ENCODE measurements at places on chromosomes 4 and X.

GRCh38 chrX:38986586-38986985 lies 185.3 kb downstream of the MID1IP1 start:
- DNase-seq: no peak

- DNase-seq: no peak
These were observed 30.0 kb upstream of the TADA2B start for GRCh38 chr4:7013175-7013574.

GRCh38 chr4:26807330-26807729 lies 53.3 kb upstream of the STIM2 start:
- DNase-seq: no peak

DNA sequence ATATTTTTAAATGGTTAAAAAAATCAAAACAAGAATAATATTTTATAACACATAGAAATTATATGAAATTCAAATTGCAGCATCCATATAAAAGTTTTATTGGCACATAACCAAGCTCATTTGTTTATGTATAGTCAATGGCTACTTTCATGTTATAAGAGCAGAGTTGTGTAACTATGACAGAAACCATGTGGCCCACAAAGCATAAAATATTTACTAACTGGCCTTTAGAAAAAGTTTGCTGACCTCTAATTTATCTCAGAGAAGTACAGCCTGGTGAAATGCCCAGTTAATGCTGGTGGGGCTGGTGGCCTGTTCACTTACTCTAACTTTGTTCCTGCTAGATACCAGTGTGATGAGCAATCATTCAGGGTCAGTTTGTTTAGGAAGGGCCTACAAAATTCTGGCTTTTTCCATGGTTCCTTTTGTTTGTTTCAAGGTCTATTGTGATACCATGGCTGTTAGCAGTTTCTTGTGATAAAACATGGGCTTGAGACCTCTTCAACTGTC lies 104.6 kb downstream of the PPP1R2C start:
- DNase-seq: no peak

GRCh38 chr4:166941629-166942028 lies 292.7 kb downstream of the SPOCK3 start:
- no peak for DNase-seq

DNA sequence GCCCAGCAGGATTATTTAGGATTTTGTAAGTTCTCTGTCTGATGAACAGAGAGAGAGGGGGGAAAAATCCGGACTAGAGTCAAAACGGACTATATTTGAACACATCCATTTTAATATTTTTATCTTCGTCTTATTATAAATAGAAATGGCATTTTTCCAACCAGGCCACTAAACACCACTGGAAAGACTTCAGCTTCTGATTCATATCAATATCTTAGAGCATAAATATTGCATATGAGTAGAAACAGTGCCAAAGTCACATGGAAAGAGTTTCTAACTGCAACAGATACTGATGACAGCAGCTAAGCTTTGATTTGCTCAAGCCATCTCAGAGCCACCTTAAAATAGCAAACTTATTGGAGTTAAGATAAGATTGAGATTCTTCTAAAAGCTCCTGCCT lies 456 bp downstream of the PPARGC1A start:
- no peak for DNase-seq

DNA sequence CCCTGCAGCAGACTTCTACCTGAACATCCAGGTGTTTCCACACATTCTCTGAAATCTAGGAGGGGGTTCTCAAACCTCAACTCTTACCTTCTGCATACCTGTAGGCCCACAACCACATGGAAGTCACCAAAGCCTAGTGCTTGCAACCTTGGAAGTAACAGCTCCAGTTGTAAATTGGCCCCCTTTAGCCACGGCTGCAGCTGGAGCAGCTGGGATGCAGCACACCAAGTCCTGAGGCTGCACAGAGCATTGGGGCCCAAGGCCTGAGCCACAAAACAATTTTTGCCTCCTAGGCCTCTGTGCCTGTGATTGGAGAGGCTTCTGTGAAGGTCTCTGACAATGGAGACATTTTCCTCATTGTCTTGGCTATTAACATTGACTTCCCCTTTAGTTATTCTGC lies 772.4 kb upstream of the INTU start:
- DNase-seq: no peak
